Muscle of arm (tissue), 14 donors: ENCODE measurements at places on chromosomes 16 and 17. TPM values are rescaled to one million over a fixed set of nuclear protein-coding genes. Genes with fewer than 3 reads are reported as not detected.

DNA sequence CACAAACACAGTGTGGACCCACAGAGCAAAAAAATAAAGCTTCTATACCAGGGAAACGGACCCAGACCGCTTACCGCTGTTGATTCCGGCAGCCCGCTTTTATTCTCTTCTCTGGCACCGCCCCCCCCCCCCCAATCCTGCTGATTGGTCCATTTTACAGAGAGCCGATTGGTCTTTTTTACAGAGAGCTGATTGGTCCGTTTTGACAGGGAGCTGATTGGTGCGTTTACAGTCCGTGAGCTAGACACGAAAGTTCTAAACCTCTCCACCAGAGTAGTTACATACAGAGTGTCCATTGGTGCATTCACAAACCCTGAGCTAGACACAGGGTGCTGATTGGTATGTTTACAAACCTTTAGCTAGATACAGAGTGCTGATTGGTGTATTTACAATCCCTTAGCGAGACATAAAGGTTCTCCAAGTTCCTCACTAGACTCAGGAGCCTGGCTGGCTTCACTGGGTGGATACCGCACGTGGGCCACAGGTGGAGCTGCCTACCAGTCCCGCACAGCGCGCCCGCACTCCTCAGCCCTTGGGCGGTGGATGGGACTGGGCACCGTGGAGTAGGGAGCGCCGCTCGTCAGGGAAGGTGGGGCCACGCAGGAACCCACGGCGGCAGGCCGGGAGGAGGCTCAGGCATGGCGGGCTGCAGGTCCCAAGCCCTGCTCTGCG, 92.4 kb downstream of the HAPSTR1 start:
- DNase-seq = no peak

DNA sequence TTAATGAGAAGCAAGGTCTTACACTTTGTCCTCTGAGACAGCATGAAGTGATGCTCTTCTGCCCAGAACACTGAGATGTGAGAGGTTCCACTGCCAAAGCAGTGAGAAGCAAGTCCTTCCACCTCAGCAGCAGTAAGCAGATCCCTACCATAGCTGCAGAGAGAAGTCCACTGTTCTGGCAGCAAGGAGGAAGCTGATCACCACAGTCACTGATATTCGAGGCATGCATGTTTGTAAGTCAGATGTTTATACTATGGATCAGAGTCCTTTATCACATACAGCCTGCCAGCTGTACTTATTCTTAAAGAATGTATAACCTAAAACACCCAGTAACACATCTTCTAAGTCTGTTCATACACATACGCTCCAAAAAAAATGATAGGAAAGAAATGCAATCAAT, 18.2 kb upstream of the METTL2A start:
- DNase-seq = no peak

DNA sequence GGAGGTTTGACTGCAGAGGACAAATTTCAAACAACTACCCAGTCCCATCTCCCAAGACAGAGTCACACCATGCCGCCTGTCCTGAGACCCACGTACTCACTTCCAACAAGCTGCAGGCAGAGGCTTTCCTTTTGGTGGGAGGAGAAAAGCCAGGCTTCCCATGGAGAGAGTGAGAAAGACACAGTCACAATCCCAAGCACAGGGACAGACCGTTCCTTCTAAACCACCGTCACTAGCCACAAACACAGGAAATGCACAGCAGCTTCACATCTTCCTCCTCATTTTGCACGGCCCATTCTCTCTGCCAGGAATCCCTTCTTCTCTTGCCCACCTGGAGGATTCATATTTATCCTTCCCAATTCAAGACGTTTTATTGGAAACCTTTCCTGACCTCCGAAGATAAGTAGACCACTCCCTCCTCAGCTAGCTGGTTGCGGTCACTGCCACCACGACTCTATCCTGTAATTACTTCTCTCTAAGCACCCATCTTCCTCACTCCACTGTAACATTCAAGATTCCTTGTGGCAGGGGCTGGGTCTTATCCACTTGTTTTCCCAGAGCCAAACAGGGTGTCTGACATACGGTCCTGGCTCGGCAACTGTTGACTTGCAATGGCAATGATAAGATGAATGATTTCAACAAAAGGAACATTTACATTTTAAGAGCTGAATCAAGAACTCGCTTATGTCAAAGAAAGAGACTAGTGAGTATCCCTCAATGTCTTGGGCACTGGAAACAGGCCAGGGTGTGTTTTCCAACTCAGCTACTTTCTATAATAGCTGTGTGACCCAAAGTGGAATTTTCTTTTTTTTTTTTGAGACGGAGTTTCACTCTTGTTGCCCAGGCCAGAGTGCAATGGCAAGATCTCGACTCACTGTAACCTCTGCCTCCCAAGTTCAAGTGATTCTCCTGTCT, 87.6 kb downstream of the XYLT1 start:
- no peak for DNase-seq

DNA sequence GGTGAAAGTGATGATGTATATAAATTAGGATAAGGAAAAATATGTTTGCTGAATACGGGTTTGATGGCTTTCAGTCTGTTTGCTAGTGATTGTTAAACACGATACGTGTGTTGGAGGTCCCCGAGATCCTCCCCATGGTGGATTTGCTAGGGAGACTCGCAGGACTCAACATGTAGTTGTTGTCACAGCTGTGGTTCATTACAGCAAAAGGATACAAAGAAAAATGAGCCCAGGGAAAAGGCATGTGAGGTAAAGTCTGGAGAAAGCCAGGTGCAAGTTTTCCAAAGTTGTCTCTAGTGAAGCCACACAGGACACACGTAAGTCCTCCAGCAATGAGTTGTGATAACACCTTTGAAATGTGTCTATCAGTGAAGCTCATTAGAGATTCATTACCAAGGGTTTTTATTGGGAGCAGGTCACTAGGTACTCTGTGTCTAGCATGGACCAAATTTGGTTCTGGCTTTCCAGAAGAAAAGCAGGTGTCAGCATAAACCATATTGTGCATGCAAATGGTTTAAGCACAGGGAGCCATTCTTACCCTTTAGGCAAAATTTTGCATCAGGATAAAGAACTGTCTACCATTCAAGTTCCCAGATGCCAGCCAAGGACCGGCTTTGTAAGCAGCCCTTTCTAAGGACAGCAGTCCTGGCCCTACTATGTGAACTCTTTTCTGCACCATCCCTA, 215.2 kb upstream of the WSCD1 start:
- no peak for DNase-seq

DNA sequence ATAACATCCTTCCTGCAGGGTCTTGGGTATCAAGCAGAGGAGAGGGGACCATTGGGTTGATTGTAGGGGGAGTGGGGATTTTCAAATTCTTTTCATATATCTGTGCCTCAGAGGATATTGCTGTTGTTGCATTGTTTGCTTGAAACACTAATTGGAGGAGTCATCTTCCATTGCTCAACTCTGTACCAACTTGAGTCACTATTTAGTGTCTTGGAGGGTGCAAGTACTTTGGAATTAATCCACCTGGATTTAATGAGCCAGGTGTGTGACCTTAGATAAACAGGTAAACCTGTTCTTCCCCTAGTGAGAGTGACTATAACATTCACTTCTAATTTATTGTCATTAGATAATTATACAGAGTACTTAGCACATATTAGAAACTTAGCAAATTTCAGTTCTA, 151.3 kb upstream of the CNTNAP4 start:
- no peak for DNase-seq

DNA sequence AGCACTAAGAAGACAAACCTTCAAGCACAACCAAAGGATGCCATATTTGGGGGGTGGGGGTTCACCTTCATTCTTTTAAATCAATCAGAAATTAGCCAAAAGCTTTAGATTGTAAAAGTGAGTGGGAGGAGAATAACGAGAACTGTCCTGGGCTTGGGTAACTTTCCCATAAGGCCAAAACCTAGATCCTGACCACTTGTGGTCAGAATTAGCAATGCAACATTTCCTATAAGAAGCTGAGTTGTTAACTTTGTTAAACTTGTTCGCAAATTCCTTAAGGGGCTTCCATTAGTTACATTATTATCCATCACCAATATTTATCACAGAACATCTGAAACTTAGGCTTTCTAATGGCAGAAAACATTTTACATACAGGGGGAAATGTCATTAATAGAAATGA, 25.1 kb downstream of the STAT5B start:
- no peak for DNase-seq

DNA sequence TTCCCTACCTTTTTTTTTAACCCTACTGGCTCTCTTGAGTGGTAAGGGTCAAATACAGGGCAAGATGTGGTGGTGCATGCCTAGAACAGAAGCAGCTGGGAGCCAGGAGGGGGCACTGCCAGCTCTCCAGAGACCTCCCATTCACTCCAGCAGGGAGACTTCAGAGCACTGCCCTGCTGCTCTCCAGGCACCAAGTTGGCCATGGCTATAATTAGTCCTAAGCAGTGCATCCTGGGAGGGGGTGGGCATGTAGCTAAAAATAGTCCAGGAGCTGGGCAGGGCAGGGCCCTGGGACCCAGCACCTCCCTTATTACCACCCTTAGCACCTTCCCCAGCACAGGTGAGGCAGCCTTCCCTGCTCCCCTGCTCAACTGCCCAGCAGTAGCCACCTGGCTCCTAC, 3.5 kb downstream of the CORO6 start:
- DNase-seq = no peak

Gene EVPLL
- not detected for polyA plus RNA-seq

Gene SYNGR3
- polyA plus RNA-seq = 0.25 TPM

GRCh38 chr17:48433896-48434295, 3.9 kb upstream of the SKAP1 start:
- DNase-seq = no peak

DNA sequence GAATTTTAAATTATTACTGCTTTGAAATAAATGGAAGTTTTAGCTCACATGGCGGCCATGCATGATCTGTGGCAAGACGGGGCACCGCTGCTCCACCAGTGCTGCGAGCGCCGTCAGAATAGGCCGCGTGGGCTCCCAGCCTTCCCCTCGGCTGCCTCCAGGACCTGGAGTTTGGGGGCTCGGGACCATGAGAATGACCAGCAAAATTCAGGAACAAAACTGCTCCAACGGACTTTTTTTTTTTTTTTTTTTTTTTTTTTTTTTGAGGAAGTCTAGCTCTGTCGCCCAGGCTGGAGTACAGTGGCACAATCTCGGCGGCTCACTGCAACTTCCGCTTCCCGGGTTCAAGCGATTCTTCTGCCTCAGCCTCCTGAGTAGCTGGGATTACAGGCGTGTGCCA, 38.3 kb upstream of the AKAP1 start:
- DNase-seq = no peak

DNA sequence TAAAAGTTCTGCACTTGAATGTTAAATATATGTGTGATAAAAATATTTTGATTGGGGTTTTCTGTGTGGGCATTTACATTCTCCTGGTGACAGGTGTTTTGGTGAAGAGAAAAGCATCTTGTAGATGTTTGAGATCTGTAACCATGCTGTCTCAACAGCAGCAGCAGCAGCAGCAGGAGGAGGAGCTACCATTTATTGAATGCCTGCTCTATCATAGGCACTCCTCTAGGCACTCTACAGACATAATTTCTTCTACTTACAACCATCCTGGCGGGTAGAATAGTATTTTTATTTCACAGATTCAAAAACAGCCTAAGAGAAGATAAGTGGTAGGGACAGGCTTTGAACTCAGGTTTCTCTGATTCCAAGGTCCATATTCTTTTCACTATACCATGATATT, 159.7 kb upstream of the TBX2 start:
- no peak for DNase-seq
